Motor neuron (in vitro differentiated cells): ENCODE measurements at places on chromosomes 11 and 22.
A peak's percentile ranks its signal among the peaks of the same experiment; 100 is the strongest.

GRCh38 chr11:46674463-46675287 is 25.7 kb downstream of the ARHGAP1 start:
- no peak for ATAC-seq

GRCh38 chr11:19849947-19850593 is 137.4 kb downstream of the NAV2 start:
- no peak for ATAC-seq

- ATAC-seq, result no peak
These were observed 7.8 kb upstream of the ADAMTS8 start for GRCh38 chr11:130436171-130436570.

DNA sequence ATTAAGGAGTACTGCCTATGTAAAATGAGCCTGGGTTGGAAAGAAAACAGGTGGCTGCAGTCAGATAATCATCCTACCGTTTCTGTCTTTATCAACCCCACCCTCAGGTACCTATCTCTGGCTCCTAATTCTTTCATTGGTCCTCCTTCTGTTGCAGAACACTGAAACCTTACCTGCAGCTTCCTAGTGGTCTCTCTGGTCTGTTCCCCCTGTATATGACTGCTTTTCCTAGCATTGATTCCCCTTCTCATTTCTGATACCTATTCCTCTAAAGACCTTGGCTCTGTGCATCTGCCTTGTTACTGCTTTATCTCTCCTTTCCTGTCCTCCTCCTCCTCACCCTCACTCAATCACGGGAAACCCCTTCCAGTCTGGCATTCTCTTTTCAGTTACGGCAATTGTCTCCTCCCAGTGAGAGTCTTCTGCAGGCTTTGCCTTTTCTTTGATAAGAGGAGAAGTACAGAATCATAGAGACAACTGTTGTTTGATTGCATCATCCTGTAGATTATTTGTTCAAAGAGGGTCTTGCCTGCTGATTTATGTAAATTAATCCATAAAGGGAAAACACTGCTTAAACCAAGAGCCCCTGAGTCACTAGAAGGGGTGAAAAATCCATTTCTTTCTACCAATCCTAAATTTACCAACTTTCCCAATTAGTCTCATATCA is 301.2 kb downstream of the AASDHPPT start:
- no peak for ATAC-seq

DNA sequence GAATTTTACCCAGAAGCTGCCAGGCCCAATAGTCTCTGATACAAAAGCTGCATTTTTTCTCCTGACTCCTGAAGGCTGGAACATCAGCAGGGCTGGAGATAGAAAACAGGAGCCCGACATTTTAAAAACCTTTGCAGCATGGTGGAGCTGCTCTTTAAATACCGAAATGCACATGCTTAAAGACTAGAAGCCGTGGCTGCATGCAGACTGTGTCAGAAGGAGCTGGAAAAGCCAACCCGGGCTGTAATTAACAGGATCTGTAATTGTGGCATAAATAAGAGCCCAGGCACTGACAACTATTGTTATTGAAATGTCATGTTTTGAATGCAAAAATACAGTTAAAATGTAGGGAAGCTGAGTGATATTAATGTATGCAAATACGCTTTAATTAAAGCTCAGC is 304.9 kb upstream of the PLET1 start:
- no peak for ATAC-seq

DNA sequence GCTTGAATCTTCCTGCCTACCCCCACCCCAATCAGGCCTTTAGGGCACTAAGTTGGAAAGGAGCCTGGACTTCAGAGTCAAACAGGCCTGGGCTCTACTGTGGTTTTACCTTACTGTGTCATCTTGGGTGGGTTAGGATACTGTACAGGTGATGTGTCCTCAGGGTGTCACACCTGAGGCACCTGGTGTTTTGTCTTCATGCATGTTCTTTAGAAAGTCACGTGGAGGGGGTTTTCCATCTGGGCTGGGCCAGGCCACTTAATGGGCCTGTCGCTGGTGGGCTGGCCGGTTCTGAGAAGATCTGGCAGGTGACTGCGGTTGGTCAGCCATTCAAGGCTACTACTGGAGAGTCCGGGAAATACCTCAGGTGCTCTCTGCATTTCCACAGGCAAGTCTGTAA is 92.6 kb downstream of the SWAP70 start:
- no peak for ATAC-seq

DNA sequence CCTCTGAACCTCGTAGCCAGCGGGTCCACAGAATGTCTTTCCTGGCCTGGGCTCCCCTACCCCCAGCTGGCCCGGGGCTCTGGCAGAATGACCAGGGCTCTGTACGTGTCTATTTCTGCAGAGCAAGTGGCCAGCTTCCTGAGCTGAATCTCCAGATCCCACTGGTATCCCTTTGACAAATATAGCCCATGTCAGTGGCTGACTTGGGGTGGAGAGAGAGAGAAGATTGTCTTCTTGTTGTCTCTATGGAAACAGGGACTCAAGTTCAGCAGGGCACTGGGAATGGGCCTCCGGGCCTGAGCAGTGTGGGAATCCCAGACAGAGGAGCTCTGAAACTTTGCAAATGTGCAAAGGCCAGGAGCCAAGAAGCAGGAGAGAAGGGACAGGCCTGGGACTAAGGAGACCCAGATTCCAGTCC is 33.9 kb downstream of the ANO1 start:
- no peak for ATAC-seq

DNA sequence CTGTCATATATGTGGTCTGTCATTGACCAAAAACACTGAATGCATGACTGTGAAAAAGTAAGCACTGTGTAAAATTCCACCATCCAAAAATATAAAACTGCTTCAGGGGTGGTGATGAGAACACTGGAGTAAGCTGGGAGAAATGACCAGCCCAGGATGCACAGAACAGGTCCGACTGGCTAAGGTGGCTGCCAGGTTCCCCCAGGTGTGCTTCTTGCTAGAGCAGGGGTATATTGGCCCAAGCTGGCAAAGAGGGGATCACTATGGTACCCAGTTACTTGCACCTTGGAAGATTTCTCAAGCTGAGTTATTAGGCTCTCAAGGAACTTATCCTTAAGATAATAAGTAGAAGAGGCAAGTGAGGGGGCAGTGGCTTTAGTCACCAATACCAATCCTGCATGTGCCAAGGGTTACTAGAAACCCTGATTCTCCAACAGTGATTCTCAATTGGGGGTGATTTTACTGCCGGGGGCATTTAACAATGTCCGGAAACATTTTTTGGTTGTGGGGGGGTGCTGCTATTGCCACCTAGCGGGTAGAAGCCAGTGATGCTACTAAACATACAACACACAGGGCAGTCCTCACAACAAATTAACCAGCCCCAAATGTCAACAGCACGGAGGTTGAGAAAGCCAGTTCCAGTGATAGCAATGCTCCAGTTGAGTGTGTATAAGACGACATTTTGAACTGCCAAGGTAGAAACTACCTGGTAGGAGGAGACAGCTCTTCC is 15.7 kb downstream of the SNU13 start:
- ATAC-seq, result no peak

- no peak for ATAC-seq
These were observed 272.3 kb downstream of the CTTN start for GRCh38 chr11:70670676-70671034.

GRCh38 chr11:104625246-104625645 is 273.0 kb downstream of the CASP12 start:
- no peak for ATAC-seq

GRCh38 chr11:43954241-43954640 is 11.8 kb downstream of the C11orf96 start:
- no peak for ATAC-seq

- peak; percentile 61 for ATAC-seq
These were observed 2.2 kb downstream of the NCAM1 start for GRCh38 chr11:112963368-112963955.

- ATAC-seq, result no peak
These were observed 13.0 kb upstream of the REXO2 start for GRCh38 chr11:114426280-114426679.

DNA sequence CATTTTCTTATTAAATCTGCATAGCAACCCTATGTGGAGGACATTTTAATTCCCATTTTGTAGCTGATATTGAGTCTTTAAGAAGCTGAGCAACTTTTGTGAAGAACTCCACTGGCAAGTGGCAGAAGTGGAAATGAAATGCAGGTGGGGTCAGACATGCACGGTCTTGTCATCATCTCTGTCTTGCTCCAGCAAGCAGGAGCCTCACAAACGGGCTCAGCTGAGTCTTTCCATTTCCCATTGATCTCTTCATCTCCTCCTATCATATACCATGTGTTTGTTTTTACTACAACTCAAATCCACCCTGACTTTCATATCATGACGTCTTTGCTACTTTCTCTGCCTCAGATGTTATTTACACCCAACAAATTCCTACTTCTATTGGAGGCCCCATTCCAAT is 97.9 kb upstream of the TENM4 start:
- ATAC-seq, result no peak

GRCh38 chr11:104668797-104669463 is 229.3 kb downstream of the CASP12 start:
- no peak for ATAC-seq

GRCh38 chr22:31339148-31339832 is 6.9 kb downstream of the PATZ1 start:
- ATAC-seq, result no peak

DNA sequence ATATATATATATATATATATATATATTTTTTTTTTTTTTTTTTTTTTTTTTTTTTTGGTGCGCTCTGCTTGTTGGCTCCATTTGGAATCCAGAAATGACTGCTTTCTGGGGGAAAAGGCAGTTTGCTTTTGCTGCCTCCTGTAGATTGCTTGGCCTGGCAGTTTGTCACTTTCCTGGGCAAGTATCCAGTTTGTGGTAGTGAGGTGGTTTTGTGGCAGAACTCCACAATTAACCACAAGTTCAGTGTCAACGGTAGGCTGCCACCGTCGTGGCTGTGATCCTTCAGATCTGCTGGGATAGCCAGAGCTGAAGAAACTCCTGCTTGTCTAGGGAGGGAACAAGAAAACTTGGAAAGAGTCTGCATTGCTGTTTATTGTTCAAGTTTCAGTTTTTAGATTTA is 5.0 kb upstream of the PDE3B start:
- no peak for ATAC-seq

GRCh38 chr11:86818462-86819192 is 18.3 kb downstream of the PRSS23 start:
- peak; percentile 44 for ATAC-seq

- no peak for ATAC-seq
These were observed 120.9 kb downstream of the ME3 start for GRCh38 chr11:86551288-86552092.

DNA sequence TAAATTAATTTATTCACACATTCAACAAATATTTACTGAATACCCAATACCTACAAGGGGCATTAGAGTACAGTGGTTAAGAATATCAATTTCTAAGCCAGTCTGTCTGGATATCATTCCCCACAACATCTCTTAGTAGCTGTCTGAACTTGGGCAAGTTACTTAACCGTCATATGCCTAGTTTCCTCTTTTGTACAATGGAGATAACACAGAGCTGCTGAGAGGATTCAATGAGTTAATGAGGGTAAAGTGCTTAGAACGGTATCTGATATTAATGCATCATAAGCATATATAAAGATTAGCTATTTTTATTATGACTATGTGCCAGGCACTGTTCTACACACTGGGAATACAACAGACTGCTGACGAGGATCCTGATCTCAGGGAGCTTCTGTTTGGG is 116.4 kb downstream of the APOL5 start:
- ATAC-seq, result no peak

GRCh38 chr11:17547051-17547577 is at the start of gene OTOG:
Gene OTOG, plus strand, starts transcription at chr11:17547259. Its CDS starts 114 bp downstream, at chr11:17547373.
- peak; percentile 45 for ATAC-seq

- no peak for ATAC-seq
These were observed 22.4 kb downstream of the LRRC4C start for GRCh38 chr11:41437006-41437490.

DNA sequence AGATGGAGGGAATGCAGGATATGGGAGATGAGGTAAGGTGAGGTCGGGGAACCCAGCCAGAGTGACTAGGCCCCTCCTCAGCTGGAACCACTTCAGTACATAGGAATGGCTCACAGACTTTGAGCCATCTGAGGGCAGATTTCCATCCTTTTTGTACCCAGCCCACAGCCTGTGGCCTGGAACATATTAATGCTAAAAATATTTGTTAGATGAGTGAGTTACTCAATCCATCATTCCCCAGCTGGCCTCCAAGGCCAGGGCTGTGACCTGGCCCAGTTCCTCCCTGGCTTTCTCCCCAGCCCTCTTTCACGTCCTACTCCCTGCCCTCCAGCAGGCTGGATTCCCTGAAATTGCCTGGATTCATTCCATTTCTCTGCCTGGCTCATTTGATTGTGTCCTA is 57.2 kb upstream of the PRDM11 start:
- no peak for ATAC-seq

- no peak for ATAC-seq
These were observed 65.8 kb downstream of the SLC22A12 start for GRCh38 chr11:64656862-64657261.

GRCh38 chr11:96149743-96150555 is 193.0 kb downstream of the MAML2 start:
- ATAC-seq, result peak; percentile 20

- no peak for ATAC-seq
These were observed 83.6 kb upstream of the CADM1 start for GRCh38 chr11:115587718-115588342.

DNA sequence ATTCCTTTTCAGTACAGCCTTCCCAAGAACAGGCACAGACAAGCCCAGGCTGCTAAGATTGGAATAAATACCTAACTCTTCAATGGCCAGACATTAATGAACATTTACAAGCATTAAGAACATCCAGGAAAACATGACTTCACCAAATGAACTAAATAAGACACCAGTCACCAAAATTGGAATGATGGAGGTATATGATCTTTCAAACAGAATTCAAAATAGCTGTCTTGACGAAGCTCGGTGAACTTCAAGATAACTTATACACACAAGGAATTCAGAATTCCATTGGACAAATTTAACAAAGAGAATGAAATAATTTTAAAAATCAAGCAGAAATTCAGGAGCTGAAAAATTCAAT is 16.4 kb upstream of the DDX10 start:
- no peak for ATAC-seq

- peak; percentile 49 for ATAC-seq
These were observed 27.6 kb downstream of the PLEKHA7 start for GRCh38 chr11:16986434-16987204.

- ATAC-seq, result no peak
These were observed 14.0 kb downstream of the TRIM6 start for GRCh38 chr11:5610446-5610845.

- ATAC-seq, result peak; percentile 22
These were observed 18.6 kb upstream of the LMO2 start for GRCh38 chr11:33910296-33910957.

- ATAC-seq, result peak; percentile 86
These were observed at the start of gene SEC14L2 for GRCh38 chr22:30396871-30397655. Gene SEC14L2, plus strand, starts transcription at chr22:30397018. Its CDS starts 99 bp downstream, at chr22:30397117.

GRCh38 chr22:17117890-17118289 is 3.3 kb downstream of the TMEM121B start:
- ATAC-seq, result no peak

GRCh38 chr22:23786752-23787599 is at the start of gene SMARCB1:
Gene SMARCB1, plus strand, starts transcription at chr22:23786966. Its CDS starts 204 bp downstream, at chr22:23787170.
- peak; percentile 70 for ATAC-seq

GRCh38 chr22:24440718-24441405 is 13.5 kb downstream of the ADORA2A start:
- ATAC-seq, result no peak
